ENCODE measurements at places on chromosomes 13 and 19. TPM values are rescaled to one million over a fixed set of nuclear protein-coding genes. Genes with fewer than 3 reads are reported as not detected.

Gene ZNF667
- not detected for total RNA-seq

Gene FNDC3A
- total RNA-seq, result 21.6 TPM

Gene ZNF507
- total RNA-seq, result 21.0 TPM

Gene C5AR2
- total RNA-seq, result 0.05 TPM

Gene RGCC
- 96.8 TPM for total RNA-seq
